ENCODE measurements at places on chromosomes 6 and 20. TPM values are rescaled to one million over a fixed set of nuclear protein-coding genes. Genes with fewer than 3 reads are reported as not detected.

PNLDC1 gene
- 0.06 TPM for total RNA-seq

FGD2 gene
- not detected for total RNA-seq

BACH2 gene
- 0.70 TPM for total RNA-seq

TNXB gene
- total RNA-seq: 0.46 TPM

HLA-DQB2 gene
- total RNA-seq: not detected

OR2J3 gene
- total RNA-seq: not detected

All from A549 treated with CORT108297 at 1 μM for 4 hours (cell line).